ENCODE measurements at places on chromosomes 12 and 14.

DNA sequence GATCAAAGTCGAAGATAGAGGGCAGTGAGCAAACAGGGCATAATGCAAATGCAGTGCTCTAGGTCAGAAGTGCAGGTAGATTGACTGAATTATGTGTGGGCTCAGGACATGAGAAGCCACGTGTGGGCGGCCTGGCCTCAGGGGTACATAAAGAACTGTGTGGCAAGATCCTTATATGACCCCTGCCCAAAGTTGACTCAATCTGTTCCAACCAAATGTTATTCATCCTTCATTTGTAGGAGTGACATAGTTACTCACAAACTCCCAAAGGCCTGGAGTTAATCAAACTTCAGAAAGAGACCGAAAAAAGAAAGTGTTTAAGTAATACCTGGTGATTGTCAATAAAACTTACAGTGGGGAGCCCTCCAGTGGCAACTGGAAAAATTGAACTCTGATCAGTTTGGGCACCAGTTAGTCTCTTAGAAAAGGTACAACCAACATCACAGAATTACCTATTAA lies 150.4 kb upstream of the FAR2 start:
- no peak for DNase-seq

DNA sequence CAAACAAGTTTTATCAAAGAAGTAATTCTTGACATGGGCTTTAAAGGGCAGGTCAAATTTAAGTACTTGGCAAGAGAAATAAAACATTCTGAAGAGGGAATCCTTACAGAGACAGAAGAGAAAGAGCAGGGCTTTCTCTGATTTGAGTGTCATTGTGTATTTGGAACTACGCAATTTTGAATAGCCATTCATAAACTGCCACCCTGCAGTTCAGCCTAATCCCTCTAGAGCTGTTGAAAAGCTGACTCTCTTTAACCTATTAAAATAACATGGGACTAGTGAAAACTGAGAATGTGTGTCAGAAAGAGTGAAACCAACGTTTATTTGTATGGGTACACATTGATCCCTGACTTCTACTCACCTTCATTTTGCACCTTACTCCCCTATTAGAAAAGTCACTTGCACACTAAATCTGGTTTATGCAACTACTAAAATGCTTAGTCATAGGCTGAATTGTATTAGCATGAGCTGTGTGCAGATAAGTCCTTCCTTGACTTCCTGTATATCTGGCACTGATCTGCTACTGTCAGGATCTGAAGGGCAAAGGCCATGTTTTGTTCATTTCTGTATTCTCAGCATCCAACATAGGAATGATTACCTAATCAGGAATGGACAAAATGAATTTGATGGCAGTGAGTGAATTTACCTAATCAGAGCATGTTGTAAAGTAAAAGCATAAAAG lies 458.9 kb downstream of the NOVA1 start:
- DNase-seq = no peak

DNA sequence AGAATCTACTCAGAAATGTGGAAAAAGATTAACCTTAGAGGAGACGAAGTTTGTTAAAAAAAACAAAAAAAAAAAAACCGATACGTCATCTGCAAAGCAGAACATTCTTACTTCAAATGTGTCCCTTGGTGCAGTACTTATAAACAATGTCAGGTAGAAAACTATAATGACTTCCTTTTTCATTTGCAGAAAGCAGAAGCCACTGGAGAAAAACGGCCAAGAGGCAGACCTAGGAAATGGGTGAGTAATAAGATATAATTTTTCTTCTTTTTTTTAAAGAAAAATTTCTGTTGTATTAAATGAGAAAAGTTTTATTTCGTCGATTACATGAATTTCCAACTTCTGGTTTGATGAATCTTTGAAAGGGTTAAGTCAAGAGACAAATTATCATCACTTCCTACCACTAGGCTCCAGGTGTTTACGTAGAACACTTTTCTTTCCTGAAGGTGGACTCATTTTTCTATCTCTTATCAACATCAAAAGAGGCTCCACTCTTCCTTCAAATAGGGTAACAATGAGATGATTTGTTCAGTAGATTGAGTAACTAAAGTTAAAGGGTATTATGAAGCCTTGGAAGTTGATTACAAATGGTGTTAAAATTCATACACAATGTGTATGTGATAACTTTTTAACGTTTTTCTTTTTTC lies 14.2 kb downstream of the HMGA2 start:
- DNase-seq = no peak

GRCh38 chr14:58362798-58363412 lies 32.8 kb upstream of the TOMM20L start:
- no peak for DNase-seq

- DNase-seq = no peak
Measured at GRCh38 chr12:5921027-5921909, 23.8 kb downstream of the ANO2 start.

- DNase-seq = no peak
Measured at GRCh38 chr14:73789989-73790581, 61.5 kb upstream of the PTGR2 start.

GRCh38 chr12:127145929-127146789 lies 1120.8 kb upstream of the TMEM132C start:
- peak; percentile 51 for DNase-seq
